ENCODE measurements at places on chromosomes 7 and 10. TPM values are rescaled to one million over a fixed set of nuclear protein-coding genes. Genes with fewer than 3 reads are reported as not detected.
A peak's percentile ranks its signal among the peaks of the same experiment; 100 is the strongest.

Gene UCN3
- total RNA-seq: not detected

GRCh38 chr10:44056967-44057805 is 327.7 kb downstream of the CXCL12 start:
- no peaks in the 10 kb centered on the region for H3K4me1 ChIP-seq
- H3K27ac ChIP-seq: no peak overlapping the region
- no peak for DNase-seq
- H3K4me3 ChIP-seq: no peak overlapping the region
- no peaks in the 10 kb centered on the region for H3K36me3 ChIP-seq

DNA sequence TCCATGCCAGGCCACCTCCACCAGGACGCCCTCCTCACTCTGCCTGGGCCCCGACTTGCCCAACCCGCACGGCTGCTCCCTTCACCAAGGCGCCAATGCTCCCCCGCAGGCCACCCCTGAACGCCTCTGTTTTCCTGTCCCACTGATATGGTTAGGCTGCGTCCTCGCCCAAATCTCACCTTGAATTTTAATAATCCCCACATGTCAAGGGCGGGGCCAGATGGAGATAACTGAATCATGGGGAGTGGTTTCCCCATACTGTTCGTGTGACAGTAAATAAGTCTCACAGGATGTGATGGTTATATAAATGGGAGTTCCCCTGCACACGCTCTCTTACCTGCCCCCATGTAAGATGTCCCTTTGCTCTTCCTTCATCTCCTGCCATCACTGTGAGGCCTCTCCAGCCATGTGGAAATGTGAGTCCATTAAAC is 29.8 kb downstream of the RSU1 start:
- no peak overlapping the region for H3K4me3 ChIP-seq
- peaks cover 19% of the 10 kb centered on the region for H3K4me1 ChIP-seq
- H3K27me3 ChIP-seq: no peaks in the 10 kb centered on the region

- H3K36me3 ChIP-seq: peaks cover 36% of the 10 kb centered on the region
- no peaks in the 10 kb centered on the region for H3K4me1 ChIP-seq
- no peaks in the 10 kb centered on the region for H3K27me3 ChIP-seq
- no peak for DNase-seq
Observed at GRCh38 chr7:70788276-70788675, 343.7 kb upstream of the GALNT17 start.

GRCh38 chr7:29892231-29892630 is 85.9 kb downstream of the WIPF3 start:
- no peaks in the 10 kb centered on the region for H3K27me3 ChIP-seq
- no peak overlapping the region for H3K27ac ChIP-seq
- no peaks in the 10 kb centered on the region for H3K4me1 ChIP-seq
- no peak for DNase-seq
- no peak overlapping the region for H3K4me3 ChIP-seq
- H3K36me3 ChIP-seq: no peaks in the 10 kb centered on the region

- peaks cover 1% of the 10 kb centered on the region for H3K27me3 ChIP-seq
- no peak overlapping the region for H3K27ac ChIP-seq
Observed at GRCh38 chr10:43220657-43221418, 46.0 kb downstream of the RASGEF1A start.

DNA sequence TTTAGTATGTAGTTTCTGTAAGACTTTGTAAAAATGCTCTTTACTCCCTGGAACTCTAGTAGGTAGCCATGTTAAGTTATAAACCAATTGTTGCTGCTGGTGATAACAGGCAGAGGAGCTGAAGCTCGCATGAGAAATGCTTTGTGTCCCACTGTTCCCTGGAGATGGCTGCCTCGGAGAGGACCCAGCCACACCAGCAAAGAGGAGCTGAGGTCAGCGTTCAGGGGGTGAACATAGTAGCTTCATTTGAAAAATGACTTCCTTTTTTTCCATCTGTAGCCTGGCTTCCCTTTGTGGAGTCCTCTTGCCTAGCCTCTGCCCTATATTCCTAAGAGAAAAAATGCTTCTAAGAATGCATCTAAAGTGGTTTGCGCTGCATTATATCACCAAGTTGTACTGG is 20.3 kb downstream of the CELF2 start:
- H3K27ac ChIP-seq: no peak overlapping the region
- no peak for DNase-seq
- peaks cover 2% of the 10 kb centered on the region for H3K27me3 ChIP-seq
- no peak overlapping the region for H3K4me3 ChIP-seq
- no peaks in the 10 kb centered on the region for H3K36me3 ChIP-seq

GRCh38 chr7:116515584-116515983 is 9.3 kb upstream of the CAV1 start:
- no peak overlapping the region for H3K27ac ChIP-seq
- H3K4me1 ChIP-seq: peaks cover 16% of the 10 kb centered on the region
- no peak overlapping the region for H3K4me3 ChIP-seq
- no peak for DNase-seq
- no peaks in the 10 kb centered on the region for H3K27me3 ChIP-seq

DNA sequence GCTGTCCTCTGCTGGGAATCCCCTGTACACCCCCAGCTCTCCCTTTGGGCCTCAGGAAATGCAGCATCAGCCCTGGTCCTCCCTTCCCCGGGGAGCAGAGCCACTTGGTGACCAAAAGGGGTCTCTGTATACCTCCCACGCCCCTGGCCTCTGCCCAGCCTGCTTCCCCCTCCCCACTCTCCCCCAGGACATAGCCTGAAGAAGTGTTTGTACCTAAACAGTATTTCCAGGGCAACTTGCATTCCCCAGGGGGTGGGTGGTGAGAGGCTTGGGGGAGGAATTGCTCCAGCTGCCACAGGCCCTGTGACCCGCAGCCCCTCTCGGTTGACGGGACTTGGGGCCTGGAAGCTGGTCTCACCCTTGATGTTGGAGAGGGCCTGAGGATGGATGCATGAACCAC is 39.3 kb downstream of the TMEM270 start:
- no peaks in the 10 kb centered on the region for H3K36me3 ChIP-seq
- no peaks in the 10 kb centered on the region for H3K27me3 ChIP-seq
- no peak overlapping the region for H3K4me3 ChIP-seq
- DNase-seq: no peak
- H3K4me1 ChIP-seq: no peaks in the 10 kb centered on the region
- H3K27ac ChIP-seq: no peak overlapping the region

Gene VIPR2
- not detected for total RNA-seq

DNA sequence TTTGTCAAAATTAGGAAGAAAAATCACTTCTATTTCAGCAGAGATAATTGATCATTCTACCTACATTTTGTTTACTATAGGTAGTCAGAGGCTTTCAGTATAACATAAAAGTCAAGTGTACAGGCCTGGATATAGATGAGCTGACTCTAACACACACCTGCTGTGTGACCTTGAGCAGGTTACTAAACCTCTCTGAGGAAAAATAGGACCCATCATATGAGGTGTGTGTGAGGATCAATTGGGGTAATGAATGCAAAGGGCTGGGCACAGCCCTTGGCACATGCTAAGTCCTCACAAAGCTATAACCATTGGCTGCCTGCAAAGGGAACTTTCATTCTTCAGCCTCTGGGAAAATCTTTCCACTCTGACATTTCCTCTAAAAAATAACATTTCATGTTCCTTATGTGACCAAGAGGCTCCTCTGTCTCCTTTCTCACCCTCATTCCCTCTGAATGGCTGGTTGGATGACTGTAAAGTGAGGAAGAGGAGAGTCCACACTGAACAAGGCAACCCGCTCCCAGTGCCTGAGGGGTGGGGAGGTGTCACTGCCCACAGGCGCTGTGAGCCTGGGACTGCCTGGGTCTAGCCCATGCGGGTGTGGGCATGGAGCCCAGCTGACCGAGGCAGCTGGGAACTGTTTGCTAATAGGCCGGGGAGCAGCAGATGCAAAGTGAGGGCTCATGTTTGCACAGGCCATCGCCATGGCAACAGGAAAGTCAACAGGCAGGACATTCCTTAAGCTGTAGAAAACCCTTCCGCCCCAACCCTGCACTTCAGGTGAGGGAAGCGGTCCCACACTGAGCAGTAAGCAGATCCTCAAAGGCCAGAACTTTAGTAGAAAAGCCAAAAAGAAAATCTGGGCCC is 36.8 kb downstream of the MYOF start:
- DNase-seq: no peak
- no peak overlapping the region for H3K27ac ChIP-seq
- no peaks in the 10 kb centered on the region for H3K4me1 ChIP-seq

DNA sequence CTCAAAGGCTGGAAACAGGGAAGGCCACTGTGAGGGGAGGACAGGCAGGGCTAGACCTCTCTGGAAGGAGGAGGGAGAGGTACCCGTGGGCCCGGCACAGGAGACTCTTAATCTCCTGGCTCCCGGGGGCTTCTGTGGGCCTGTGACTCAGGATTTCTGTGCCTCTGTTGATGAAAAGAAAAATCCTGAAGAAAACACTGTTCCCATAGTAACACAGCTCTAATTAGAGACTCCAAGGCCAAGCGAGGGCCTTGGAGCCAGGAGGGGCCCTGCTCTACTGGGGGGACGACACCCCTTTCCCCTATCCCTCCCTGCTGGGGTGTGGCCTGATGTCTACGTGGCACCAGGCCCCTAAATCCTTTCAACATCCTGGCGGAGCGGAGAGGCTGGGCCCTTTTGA is 174.1 kb upstream of the TNRC18 start:
- peaks cover 26% of the 10 kb centered on the region for H3K4me1 ChIP-seq
- DNase-seq: no peak
- H3K27me3 ChIP-seq: no peaks in the 10 kb centered on the region
- H3K4me3 ChIP-seq: peak overlapping the region; percentile 57
- H3K27ac ChIP-seq: no peak overlapping the region

Gene SYNPO2L
- total RNA-seq: 2.3 TPM

Gene MUC3A
- 0.10 TPM for total RNA-seq

- no peaks in the 10 kb centered on the region for H3K4me1 ChIP-seq
- no peak for DNase-seq
- H3K4me3 ChIP-seq: no peak overlapping the region
Observed at GRCh38 chr7:1899951-1900762, 230.1 kb downstream of the ELFN1 start.

- H3K4me3 ChIP-seq: no peak overlapping the region
- no peaks in the 10 kb centered on the region for H3K36me3 ChIP-seq
- H3K27ac ChIP-seq: no peak overlapping the region
- H3K27me3 ChIP-seq: no peaks in the 10 kb centered on the region
Observed at GRCh38 chr10:15489431-15489830, 118.3 kb upstream of the FAM171A1 start.

Gene PLAC9
- not detected for total RNA-seq

Gene PRTFDC1
- 7.4 TPM for total RNA-seq

DNA sequence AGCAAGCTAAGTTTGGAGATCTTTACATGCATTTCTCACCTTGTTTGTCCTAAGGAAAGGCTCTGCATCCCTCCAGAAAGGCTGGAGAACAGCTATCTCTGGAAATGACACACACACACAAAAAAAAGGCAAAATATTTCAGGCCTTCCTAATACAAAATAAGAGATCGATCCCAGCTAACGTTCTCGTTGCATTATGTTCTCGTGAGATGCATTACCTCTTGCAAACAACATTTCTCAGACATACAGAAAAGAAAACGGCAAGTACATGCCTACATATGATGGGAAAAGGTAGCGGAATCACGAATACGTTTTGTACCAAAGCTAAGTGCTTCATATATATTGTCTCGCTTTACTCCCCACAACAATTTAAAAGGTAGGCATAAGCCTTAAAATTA is 488 bp downstream of the MTERF1 start:
- peak overlapping the region; percentile 89 for H3K4me3 ChIP-seq
- DNase-seq: no peak
- H3K4me1 ChIP-seq: peaks cover 9% of the 10 kb centered on the region
- H3K27ac ChIP-seq: peak overlapping the region; percentile 88

DNA sequence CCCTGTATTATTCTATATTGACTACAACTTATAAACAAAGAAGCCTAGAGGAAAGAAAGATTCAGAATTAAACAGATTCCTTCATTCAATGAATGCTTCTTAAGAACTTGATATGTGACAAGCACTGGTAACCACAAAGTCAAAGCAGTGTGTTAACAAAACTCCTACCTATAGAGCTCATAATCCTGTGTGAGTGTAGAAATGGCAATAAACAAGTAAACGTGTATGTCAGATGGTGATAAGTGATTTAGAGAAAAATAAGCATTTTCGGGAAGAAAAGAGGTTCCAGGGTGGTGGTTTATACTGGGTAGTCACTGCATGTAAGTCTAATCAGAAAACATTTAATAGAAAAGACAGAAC is 141.3 kb downstream of the JMJD1C start:
- no peaks in the 10 kb centered on the region for H3K27me3 ChIP-seq
- no peak overlapping the region for H3K27ac ChIP-seq
- no peak for DNase-seq
- no peak overlapping the region for H3K4me3 ChIP-seq
- no peaks in the 10 kb centered on the region for H3K4me1 ChIP-seq
- H3K36me3 ChIP-seq: no peaks in the 10 kb centered on the region

Gene PPP1R17
- not detected for total RNA-seq

Gene DYNC1I1
- 0.32 TPM for total RNA-seq

DNA sequence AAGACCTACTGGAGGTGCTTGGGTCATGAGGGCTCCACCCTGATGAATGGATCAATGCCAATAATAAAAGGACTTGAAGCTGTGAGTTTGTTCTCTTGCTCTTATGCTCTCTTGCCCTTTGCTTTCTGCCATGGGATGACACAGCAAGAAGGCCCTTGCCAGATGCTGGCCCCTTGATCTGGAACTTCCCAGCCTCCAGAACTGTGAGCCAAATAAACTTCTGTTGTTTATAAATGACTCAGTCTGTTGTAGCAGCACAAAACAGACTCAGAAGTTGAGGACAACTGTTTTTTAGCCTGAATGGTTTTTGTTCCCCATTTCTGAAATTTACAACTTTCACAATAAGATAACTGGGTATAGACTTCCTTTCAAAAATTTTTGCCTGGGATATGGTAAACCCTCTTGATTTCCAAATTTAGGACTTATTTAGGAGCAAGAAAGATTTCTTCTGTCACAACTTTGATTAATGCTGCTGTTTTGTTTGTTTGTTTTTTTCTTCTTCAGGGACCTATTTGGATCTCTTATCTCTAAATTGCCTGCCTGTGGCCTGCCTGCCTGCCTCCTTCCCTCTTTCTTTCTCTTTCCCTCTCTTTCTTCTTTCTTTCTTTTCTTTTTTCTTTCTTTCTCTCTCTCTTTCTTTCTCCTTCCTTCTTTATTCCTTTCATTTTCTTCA is 12.1 kb downstream of the ENTPD1 start:
- H3K27ac ChIP-seq: peak overlapping the region; percentile 94
- H3K4me1 ChIP-seq: peaks cover 34% of the 10 kb centered on the region
- no peak for DNase-seq
- no peaks in the 10 kb centered on the region for H3K27me3 ChIP-seq
- H3K4me3 ChIP-seq: peak overlapping the region; percentile 19

Gene CLCN1
- not detected for total RNA-seq

- H3K4me1 ChIP-seq: peaks cover 34% of the 10 kb centered on the region
- no peaks in the 10 kb centered on the region for H3K36me3 ChIP-seq
- peak overlapping the region; percentile 71 for H3K27ac ChIP-seq
- H3K27me3 ChIP-seq: no peaks in the 10 kb centered on the region
Observed at GRCh38 chr10:96719850-96720421, 378 bp downstream of the PIK3AP1 start.

GRCh38 chr7:55527307-55527706 is 45.0 kb downstream of the VOPP1 start:
- H3K4me1 ChIP-seq: peaks cover 69% of the 10 kb centered on the region
- H3K27ac ChIP-seq: peak overlapping the region; percentile 62
- no peak for DNase-seq
- peaks cover 6% of the 10 kb centered on the region for H3K36me3 ChIP-seq

GRCh38 chr10:95792874-95793285 is 36.9 kb downstream of the ENTPD1 start:
- H3K36me3 ChIP-seq: peaks cover 6% of the 10 kb centered on the region
- peak overlapping the region; percentile 18 for H3K4me3 ChIP-seq
- peaks cover 64% of the 10 kb centered on the region for H3K4me1 ChIP-seq
- peak overlapping the region; percentile 93 for H3K27ac ChIP-seq
- no peaks in the 10 kb centered on the region for H3K27me3 ChIP-seq
- DNase-seq: peak; percentile 77

Gene FRAT1
- total RNA-seq: 0.67 TPM

Gene INA
- not detected for total RNA-seq

Data from GM12878 (cell line).